ENCODE measurements at places on chromosomes 5 and 9.
A peak's percentile ranks its signal among the peaks of the same experiment; 100 is the strongest.

DNA sequence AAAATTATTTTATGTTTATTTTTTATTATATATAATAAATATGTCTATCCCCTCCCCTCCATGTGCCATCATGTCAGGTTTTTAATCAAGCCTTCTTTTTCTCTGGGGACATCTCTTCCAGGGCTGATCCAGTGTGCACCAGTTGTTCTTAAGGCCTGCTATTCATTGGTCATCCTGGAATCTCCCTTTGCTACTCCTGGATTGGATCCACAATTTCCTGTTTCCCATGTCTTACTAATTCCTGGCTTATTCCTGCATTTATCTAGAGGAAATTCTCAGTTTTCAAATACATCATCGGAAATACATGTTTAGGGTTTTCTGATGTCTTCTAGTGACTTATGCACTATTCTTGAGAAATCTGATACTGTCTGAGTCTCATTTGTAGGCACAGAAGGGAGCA, 56.8 kb downstream of the ANGPTL2 start:
- no peak for DNase-seq

DNA sequence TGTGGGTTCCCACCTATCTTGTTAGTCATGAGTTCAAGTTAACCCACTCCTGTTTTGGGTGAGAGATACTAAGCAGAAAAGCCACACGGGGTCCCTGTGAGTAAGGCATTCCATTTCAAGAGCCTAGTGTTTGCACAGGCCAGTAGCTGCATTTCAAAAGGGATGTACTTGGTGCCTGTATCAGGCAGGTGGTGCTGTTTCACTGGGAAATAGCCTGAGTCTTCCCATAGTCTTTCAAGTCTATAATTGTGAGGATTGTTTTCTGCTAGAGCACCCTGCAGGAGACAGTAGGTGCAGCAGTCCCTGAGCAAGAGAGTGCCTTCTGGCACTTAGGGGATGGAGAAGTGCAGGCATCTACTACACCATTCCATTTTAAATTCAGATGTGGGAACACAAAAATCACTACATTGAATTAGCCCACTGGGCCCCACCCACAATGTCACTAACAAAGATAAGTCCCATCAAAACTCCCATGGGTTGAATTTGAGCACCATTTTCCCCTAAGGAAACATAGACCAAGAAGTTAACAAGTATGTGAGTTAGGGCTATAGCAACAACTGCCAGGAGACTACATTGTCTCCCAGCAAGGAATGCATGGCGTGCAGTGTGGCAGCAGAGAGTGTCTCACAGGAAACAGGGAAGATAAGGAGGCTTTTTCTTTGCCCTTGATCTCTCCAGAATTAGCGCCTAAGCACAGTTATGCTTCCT, 263.2 kb downstream of the COX7C start:
- peak; percentile 69 for DNase-seq

DNA sequence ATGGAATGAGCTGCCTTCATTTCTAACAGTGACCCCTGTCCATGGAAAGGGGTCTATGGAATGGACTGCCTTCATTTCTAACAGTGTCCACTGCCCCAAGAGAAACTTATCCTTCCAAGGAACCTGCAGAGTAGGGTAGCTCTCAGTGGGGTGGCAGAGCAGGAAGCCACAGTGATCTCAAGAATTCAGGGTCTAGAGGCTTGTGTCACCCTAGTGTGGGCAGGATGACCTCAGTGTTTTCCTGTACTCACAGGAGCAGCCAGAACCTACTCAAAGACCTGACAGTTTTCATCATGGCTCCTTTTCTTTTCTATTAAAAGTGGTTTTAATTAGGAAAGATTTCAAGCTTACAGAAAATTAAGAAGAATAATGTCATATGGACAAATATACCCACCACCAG, 27.5 kb downstream of the SEC61B start:
- no peak for DNase-seq

GRCh38 chr9:135281791-135282737, 194.6 kb downstream of the OLFM1 start:
- no peak for DNase-seq

- DNase-seq, result no peak
Measured at GRCh38 chr9:71544464-71544863, 223.8 kb downstream of the CEMIP2 start.

GRCh38 chr5:142548739-142549275, 137.1 kb downstream of the FGF1 start:
- DNase-seq, result peak; percentile 44

- DNase-seq, result no peak
Measured at GRCh38 chr9:115194216-115194615, 76.3 kb upstream of the TNC start.

DNA sequence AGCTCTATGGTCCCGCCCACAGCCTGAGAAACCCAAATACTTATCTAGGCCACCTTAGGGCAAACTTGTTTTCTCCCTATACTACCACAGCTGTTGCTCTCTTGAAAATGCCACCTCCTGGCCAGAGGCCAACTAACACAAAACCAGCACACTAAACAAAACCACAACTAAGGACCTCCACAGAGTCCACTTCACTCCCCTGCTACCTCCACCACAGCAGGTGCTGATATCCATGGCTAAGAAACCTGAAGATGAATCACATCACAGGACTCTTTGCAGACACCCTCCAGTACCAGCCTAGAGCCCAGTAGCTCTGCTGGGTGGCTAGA, 108.4 kb downstream of the ALDH1A1 start:
- no peak for DNase-seq

DNA sequence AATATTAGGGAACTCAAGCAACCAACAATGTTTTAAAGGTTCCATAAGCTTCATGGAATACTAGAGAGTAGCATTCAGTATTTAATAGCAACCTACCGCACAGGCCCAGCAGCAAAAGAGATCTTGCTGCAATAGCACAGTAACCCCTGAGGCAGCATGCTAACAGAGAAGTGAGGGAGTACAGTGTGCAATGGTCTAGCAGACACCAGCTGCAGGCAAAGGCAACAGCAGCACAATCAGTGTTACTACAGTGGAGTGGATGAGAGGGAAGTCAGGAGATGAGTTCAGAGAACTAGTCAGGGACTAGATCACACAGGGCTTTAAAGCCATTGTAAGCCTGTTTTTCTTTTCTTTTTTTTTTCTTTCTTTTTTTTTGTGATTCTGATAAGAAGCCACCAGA, 2.8 kb downstream of the TICAM2 start:
- no peak for DNase-seq

DNA sequence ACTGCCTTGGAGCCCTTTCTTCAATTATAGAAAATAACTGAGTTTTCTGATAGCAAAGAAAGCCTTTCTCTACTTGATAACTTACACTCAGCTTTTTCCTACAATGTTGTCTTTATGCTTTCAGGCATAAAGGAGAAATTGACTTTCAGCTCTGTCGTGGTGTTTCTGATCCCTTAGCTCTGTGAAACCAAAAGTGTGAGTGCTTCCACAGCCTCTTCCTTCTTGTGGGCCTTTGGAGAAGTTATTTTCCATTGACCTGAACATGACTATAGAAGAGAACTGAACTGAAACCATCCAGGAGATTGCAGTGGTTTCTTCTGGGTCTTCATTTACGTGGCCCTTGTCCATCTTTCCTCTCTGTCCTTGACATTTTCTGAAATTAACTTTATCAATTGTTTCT, 59.5 kb upstream of the EQTN start:
- DNase-seq, result no peak

GRCh38 chr9:4305065-4305985, 5.5 kb upstream of the GLIS3 start:
- no peak for DNase-seq

DNA sequence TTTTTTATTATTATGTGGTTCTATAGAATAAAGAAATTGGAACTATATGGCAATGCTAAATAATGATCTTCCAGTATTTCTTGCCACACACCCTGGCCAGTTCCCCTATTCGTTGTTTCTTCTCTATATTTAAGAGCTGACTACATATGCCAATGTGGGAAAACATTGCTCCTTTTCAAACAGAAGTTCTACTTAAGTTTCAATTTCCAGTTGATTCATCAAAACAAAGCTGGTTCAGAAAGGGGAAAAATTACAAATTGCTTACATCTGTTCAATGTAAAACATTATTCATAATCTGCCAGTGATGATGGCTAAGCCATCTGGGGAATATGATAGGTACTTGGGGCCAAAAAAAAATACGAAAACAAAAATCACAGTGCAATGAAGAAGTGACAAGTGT, 76.9 kb downstream of the ST8SIA4 start:
- DNase-seq, result no peak

DNA sequence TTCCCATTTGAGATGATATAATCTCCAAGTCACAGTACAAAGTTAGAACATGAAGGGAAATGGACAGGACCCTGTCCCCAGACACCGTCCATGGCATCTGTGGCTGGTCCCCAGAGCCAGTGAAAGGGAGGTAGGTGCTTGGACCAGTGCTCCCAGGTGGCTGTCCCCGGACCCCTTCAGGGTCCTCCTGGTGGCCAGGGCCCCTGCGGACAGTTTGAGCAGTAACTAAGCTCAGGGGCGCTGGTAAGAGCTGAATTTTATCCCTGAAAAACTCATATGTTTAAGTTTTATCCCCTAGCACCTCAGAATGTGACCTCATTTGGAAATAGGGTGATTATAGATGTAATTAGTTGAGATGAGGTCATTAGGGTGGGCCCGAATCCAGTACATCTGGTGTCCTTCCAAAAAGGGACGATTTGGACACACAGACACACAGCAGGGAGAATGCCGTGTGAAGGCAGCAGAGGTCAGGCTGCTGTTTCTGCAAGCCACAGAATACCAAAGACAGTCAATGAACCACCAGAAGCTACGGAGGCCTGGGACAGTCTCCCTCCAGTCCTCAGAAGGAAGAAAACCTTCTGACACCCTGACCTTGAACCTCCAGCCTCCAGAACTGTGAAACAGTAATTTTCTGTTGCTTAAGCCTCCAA, 185.0 kb downstream of the ATPSCKMT start:
- no peak for DNase-seq

DNA sequence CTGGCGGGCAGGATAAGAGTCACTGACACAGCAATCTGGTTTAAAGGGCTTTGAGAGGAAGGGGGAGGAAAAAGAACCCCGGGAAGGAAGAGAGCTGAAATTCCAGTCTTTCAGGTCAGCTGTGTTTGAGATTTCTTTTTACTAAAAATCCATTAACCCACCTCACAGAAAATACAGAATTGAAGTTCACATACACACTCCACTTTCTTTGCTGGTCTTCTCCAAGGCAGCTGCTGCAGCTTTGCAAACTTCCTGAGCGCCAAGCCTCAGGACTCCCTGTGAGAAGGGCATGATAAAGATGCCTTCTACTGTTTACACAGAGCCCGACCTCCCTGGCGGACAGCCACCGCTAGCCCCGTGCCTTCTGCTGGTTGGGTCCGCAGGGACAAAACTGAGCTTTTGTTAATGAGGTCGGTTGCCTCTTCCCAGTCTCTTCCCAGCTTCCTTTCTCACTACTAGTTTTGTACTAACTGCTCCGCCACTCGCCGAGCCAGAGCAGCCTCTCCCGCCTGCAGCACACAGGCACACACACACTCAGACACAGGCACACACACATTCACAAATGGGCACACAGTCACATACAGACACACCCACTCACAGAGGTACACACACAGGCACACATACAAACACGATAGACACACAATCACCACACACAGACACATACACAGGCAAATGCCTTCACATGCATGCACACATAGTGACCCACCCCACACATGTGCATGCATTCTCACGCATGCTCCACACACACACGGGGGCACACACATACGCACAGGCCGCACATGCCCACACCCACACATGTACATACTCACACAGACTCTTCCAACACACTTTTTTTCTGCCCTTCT, at the start of gene FREM1:
Gene FREM1 (minus strand): TSS at position 468 of the 845 bp plus-strand sequence. CDS start 41,451 bp downstream, outside the sequence.
- DNase-seq, result peak; percentile 48

GRCh38 chr5:83972236-83972635, 251.6 kb upstream of the HAPLN1 start:
- no peak for DNase-seq

Data from hematopoietic multipotent progenitor cell treated with erythropoietin and hydrocortisone succinate and interleukin-3 and kit ligand, for 8 days (in vitro differentiated cells).